ENCODE measurements at places on chromosomes 16 and 17.
A peak's percentile ranks its signal among the peaks of the same experiment; 100 is the strongest.

DNA sequence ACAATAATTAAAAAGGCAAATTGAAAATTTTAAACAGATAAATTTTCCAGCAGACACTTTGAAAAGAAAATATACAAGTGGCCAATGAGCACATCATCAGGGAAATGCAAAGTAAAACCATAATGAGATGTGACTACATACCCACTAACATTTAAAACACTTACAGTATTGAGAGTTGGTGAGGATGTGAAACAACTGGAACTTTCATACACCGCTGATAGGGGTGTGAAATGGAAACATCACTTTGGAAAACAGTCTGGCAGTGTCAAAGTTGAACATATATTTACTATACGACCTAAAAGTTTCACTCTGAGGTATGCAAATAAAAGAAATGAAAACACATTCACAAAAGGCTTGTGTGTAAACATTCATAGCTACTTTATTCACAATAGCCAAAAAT is 94.0 kb upstream of the GNAO1 start:
- H3K27me3 ChIP-seq = no peaks in the 10 kb centered on the region
- H3K27ac ChIP-seq = no peak overlapping the region
- H3K4me1 ChIP-seq = no peaks in the 10 kb centered on the region
- H3K36me3 ChIP-seq = no peaks in the 10 kb centered on the region
- no peak for DNase-seq

- peaks cover 2% of the 10 kb centered on the region for H3K27me3 ChIP-seq
- no peak overlapping the region for H3K27ac ChIP-seq
- no peaks in the 10 kb centered on the region for H3K4me1 ChIP-seq
- H3K36me3 ChIP-seq = no peaks in the 10 kb centered on the region
These were observed 43.6 kb upstream of the MED9 start for GRCh38 chr17:17433000-17433703.

DNA sequence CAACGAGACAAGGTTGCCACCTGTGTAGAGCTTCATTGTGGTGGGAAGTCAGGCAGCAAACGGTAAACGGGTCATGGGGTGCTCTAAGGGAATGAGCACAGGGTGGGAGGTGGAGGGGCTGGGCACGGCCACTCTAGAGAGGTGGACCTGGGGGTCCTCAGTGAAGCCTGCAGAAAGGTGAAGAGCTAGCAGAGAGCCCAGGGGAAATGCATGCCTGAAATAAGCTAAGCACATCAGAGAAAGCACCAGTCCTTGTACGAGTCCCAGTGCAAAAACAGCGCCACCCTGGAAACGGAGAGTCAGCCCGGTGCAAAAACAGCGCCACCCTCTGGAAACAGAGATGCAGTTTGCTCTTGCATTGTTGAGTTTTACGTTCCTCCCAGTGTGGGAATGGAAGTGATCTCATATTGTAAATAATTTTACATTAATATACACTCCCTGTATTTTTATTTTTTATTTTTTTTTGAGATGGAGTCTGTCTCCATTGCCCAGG is 65.0 kb downstream of the TBC1D16 start:
- peaks cover 2% of the 10 kb centered on the region for H3K27me3 ChIP-seq
- H3K4me3 ChIP-seq = no peak overlapping the region
- peak; percentile 34 for DNase-seq
- H3K36me3 ChIP-seq = peaks cover 23% of the 10 kb centered on the region

DNA sequence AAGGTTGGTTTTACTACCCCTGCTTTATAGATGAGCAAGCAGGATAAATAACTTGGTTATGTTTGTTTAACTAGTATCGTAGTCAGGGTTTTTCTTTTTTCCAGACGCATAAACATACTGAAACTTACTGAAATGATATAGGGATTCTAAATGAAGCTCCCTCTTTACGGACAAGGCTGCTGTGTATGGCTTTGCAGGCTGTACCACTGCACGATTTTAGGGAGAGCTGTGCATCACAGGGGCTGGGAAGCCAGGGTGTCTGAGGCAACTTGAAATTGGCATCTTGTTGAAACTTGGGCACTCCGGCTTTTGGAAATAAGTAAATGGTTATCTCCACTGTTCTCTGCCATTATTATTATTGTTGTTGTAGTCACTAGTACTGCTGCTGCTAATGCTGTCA is 218.1 kb upstream of the CDH8 start:
- H3K27ac ChIP-seq = no peak overlapping the region
- H3K27me3 ChIP-seq = no peaks in the 10 kb centered on the region
- no peak for DNase-seq
- H3K36me3 ChIP-seq = no peaks in the 10 kb centered on the region

DNA sequence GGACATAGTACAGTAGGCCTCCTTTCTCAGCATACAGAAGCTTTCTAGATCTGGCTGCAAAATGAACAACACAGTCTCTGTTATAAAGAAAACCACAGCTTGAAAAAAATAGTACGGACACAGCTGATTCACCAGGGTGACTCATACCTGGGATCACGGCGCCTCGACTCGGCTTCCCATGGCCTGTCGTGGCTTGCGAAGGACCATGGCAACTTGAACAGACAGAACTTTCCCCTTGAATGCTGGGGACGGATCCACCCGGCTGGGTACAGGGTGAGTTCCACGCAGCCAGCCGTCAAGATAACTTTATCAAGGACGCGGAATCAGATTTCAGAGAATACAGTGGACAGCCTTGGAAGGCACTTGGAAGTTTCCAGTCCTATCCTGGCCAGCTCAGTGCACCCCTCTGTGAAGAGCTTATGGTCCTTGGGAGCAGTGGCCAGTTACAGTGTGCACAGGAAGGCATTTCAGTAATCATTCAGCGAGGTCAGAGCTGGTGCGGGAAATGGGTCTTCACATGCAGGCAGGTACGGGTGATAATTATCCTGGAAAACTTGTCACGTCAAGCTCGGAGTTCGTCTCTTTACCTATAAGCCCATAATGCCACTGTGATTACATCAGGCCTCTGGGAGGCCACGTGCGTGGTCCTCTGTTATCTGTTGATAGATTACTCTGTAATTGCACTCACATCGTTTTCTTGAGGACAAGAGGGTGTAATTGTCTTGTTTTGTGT is 57.9 kb upstream of the MAF start:
- no peak for DNase-seq
- no peaks in the 10 kb centered on the region for H3K36me3 ChIP-seq
- H3K4me3 ChIP-seq = no peak overlapping the region
- H3K27ac ChIP-seq = no peak overlapping the region

- no peaks in the 10 kb centered on the region for H3K27me3 ChIP-seq
- no peak for DNase-seq
- H3K27ac ChIP-seq = no peak overlapping the region
- no peaks in the 10 kb centered on the region for H3K36me3 ChIP-seq
- no peaks in the 10 kb centered on the region for H3K4me1 ChIP-seq
These were observed 118.7 kb upstream of the NLRP1 start for GRCh38 chr17:5702951-5703510.

DNA sequence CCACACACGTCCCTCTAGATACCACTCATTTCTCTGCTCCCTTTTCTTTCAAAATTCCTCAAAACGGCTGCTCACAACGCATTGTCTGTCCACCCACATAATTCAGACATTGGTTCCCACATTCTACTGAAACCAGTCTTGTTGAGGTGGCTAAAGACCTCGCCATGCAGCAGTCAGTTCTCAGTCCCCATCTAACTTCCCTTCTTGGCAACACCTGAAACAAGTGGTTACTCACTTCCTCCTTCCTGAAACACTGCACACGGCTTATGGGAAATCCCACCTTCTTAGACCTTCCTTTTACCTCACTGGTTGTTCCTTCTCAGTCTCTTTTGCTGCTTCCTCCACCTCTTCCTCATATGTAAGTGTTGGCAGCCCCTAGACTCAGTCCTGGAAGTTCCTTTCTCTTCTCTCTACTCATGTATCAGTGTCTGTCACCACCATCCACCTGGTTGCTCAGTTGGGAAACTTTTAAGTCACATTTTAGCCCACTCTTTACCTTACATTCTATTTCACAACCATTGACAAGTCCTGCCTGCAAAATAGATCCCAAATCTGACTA is 277.1 kb downstream of the CEP112 start:
- no peak for DNase-seq
- H3K36me3 ChIP-seq = peaks cover 16% of the 10 kb centered on the region
- H3K4me1 ChIP-seq = peaks cover 40% of the 10 kb centered on the region
- H3K4me3 ChIP-seq = no peak overlapping the region
- peaks cover 4% of the 10 kb centered on the region for H3K27me3 ChIP-seq

GRCh38 chr17:8892338-8892690 is 24.8 kb upstream of the PIK3R6 start:
- H3K4me3 ChIP-seq = no peak overlapping the region
- peaks cover 11% of the 10 kb centered on the region for H3K36me3 ChIP-seq
- peaks cover 14% of the 10 kb centered on the region for H3K4me1 ChIP-seq
- H3K27ac ChIP-seq = no peak overlapping the region

DNA sequence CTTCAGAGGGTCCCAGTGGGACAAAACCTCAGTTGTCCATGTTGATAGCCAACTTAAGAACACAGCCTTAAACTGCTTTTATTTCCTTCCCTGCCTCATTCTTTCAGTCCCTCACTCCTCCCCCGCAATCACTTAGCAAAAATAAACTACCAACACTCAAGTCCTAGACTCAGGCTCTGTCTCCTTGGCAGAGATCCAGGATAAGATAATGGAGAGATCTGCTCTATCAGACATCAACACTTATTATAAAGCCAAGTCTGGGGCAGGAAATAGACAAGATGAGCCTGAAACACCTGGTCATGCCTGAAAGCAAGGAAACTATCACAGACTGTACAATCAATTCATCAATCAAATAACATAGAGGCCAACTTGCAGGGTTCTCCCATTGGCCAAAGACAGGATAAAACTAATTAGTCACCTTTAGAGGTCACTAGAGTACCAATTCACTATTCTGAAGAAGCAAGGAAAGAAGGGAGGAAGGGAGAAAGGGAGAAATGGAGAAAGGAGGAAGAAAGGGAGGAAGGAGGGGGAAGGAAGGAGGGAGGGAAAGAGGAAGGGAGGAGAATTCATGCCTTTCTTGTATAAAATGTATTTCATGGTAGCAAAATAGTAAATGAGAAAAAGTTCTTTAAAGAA is 15.7 kb downstream of the HYDIN start:
- no peaks in the 10 kb centered on the region for H3K27me3 ChIP-seq
- H3K4me3 ChIP-seq = no peak overlapping the region
- H3K36me3 ChIP-seq = peaks cover 3% of the 10 kb centered on the region
- DNase-seq = no peak
- H3K4me1 ChIP-seq = peaks cover 6% of the 10 kb centered on the region

- no peak overlapping the region for H3K4me3 ChIP-seq
- H3K27me3 ChIP-seq = peaks cover 12% of the 10 kb centered on the region
- no peak overlapping the region for H3K27ac ChIP-seq
- peaks cover 13% of the 10 kb centered on the region for H3K36me3 ChIP-seq
- H3K4me1 ChIP-seq = peaks cover 54% of the 10 kb centered on the region
These were observed 6.0 kb downstream of the SREBF1 start for GRCh38 chr17:17830740-17831207.

- no peak for DNase-seq
- H3K27ac ChIP-seq = no peak overlapping the region
- peaks cover 12% of the 10 kb centered on the region for H3K36me3 ChIP-seq
- no peaks in the 10 kb centered on the region for H3K27me3 ChIP-seq
These were observed 38.9 kb downstream of the SHCBP1 start for GRCh38 chr16:46582313-46582712.

GRCh38 chr17:17978481-17979424 is 6.1 kb downstream of the DRC3 start:
- peak overlapping the region; percentile 4 for H3K27ac ChIP-seq
- H3K27me3 ChIP-seq = peaks cover 19% of the 10 kb centered on the region
- H3K4me1 ChIP-seq = peaks cover 13% of the 10 kb centered on the region

DNA sequence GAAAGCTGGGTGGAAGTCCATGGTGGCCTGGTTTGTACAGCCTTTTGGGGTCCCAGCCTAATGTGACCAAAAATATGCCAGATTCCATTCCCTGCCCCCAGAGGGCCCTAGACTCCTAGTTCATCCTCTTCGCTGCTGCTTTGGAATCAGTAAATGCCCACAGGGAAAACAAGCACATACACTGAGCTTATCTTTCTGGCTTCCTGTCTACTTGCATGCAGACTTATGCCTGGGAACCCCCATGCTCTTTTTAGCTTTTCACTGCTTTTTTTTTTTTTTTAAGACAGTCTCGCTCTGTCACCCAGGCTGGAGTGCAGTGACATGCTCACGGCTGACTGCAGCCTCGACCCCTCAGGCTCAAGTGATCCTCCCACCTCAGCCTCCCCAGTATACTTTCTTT is 6.2 kb upstream of the CD300LG start:
- no peaks in the 10 kb centered on the region for H3K36me3 ChIP-seq
- no peak for DNase-seq
- H3K4me1 ChIP-seq = peaks cover 6% of the 10 kb centered on the region
- H3K4me3 ChIP-seq = no peak overlapping the region
- H3K27ac ChIP-seq = no peak overlapping the region

GRCh38 chr16:82629441-82630027 is 2.8 kb downstream of the CDH13 start:
- no peak overlapping the region for H3K27ac ChIP-seq
- peaks cover 8% of the 10 kb centered on the region for H3K27me3 ChIP-seq
- H3K4me1 ChIP-seq = peaks cover 26% of the 10 kb centered on the region
- peaks cover 3% of the 10 kb centered on the region for H3K36me3 ChIP-seq
- no peak overlapping the region for H3K4me3 ChIP-seq

DNA sequence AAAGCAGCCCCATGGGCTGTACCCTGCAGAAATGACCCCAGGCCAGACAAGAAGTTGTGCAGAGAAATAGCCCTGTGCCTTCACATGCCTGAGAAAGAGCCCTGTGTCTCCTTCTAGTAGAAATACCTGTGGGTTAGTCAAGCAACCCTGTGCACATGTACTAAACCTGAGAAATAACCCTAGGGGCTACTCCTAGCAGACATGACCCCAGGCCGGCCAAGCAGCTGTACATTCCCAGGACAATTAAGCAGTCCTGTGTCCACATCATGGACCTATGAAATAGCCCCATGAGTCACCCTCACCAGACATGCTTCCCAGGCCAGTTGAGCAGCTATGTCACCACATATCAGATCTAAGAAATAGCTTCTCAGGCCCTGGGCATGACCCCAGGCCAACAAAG is 519.7 kb upstream of the CA10 start:
- H3K36me3 ChIP-seq = no peaks in the 10 kb centered on the region
- H3K4me3 ChIP-seq = no peak overlapping the region
- H3K4me1 ChIP-seq = no peaks in the 10 kb centered on the region

DNA sequence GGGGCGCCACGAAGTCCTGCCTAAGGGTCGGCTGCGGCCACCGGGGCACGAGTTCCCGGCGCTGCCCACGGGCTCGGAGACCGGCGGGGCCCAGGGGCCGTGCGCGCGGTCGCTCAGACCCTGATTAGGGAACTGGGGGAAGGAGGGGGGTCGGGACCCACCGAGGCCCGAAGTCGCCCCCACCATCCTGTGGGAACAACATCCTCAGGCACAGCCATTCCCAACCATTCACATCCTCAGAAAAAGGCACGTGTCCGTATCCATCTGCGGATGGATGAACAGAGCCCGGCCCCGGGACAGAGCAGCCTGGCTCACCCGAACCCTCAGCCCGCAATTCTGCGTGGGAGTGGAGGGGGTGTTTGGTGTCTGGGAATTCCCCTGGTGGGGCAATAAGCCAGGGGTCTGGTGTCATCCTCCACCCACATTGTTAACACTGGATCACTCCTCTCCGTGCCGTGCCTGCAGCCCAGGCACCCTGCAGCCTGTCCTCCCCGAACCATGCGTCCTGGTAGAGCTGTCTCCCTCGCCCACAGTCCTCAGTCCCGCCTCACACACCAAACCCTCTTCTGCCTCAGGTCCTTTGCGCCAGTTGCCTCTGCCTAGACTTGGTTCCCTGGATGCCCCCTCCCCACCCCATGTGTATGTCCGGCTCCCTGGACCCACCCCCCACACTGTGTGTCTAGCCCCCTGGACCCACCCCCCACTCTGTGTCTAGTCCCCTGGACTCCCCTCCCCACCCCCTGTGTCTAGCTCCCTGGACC is 789 bp upstream of the CCDC57 start:
- peak overlapping the region; percentile 86 for H3K4me3 ChIP-seq
- H3K36me3 ChIP-seq = no peaks in the 10 kb centered on the region
- DNase-seq = no peak
- H3K4me1 ChIP-seq = peaks cover 3% of the 10 kb centered on the region
- H3K27me3 ChIP-seq = peaks cover 5% of the 10 kb centered on the region
- H3K27ac ChIP-seq = peak overlapping the region; percentile 81
